CD14-positive monocyte (primary cell): ENCODE measurements at places on chromosomes 7 and 10.

DNA sequence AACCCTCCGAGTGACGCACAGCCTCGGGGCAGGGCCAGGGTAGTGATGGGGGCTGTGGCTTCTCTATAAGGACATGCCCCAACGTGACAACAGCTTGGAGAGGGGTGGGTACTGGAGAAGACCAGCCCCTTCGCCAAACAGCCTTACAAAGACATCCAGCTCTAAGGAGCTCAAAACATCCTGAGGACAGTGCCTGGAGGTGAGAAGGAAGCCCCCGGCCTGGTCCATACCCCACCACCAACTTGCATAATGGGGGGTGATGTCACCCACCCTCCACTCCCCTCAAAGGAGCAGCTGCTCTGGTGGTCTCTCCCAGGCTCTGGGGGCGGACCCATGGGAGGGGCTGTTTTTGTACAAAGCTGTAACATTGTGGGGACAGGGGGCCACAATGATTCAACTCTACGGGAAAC is 15.1 kb downstream of the PRSS2 start:
- DNase-seq = no peak

DNA sequence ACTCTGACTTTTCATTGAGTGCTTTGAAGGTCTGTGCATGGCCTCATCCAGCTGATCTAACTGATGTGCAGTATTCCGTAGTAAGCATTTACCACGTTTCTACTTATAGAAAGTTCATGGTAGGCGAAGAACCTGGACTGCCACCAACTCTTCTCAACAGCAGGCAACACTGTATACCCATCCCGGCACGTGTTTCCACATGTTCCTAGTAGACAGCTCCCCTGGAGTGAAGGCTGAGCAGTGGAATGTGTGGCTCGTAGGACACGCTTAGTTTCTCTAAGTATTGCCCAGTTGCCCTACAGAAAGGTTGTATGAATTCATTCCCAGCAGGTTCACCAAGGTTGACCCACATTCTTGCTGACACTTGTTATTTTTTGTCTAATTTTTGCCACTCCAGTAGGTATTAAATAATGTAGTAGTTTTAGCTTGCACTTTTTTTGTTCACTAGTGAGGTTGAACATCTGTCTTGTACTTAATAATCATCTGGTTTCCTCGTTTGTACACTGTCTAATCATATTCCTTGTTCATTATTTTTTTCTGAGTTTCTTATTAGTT is 15.2 kb downstream of the PROSER2 start:
- no peak for DNase-seq

DNA sequence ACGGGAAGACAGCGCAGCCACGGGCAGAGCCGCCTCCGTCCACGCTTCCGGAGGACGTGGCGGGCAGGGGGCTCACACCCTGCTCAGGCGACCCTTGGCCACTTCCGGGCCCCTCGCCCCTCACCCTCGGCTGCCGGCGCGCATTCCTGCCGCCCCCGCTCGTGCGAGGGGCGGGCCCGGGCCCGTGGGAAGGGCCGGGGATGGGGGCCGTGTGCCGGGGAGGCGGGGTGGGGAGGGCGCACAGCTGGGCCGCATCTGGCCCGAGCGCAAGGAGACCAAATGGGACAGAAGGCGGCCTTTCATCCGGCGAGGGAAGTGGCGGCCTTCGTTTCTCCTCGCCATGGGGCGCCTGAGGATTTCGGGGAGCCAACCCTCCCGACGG is 846 bp upstream of the LFNG start:
- no peak for DNase-seq

DNA sequence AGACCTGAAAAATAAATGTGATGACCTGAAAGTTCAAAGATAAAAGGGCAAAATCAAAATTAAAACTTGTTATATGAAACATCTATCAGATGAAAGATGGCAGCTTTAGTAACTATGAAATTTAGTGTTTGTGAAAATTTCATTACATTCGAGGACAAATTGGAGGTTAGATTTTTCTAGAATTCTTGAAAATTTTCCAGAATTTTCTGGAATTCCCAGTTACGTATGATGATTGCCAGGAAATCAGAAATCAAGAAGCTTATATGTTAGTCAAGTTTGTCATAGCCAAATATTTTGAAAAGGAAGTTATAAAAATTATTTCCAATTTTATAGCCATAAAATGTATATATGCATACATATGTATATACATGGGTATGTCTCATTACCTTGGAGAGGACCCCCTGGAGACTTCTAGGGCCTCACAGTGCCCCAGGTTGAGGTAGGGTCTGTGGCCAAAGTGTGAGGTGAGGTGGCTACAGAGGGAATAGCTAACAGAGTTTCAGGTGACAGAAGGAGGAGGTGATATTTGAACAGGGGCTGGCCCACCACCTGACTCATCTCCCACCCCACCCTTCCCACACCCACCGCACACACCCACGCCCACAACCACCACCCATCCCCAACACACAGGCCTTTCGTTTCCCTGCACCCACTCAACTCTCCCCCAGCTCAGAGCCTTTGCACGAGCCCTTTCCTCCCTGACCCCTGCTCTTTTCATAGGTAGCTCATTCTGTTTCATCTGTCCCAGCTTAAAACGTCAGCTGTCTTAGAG is 21.5 kb downstream of the C10orf105 start:
- DNase-seq = no peak

- peak; percentile 55 for DNase-seq
Observed at GRCh38 chr7:107579885-107580715, at the start of gene BCAP29. BCAP29 (plus strand) TSS chr7:107580246; CDS start chr7:107580773, 527 bp downstream.

DNA sequence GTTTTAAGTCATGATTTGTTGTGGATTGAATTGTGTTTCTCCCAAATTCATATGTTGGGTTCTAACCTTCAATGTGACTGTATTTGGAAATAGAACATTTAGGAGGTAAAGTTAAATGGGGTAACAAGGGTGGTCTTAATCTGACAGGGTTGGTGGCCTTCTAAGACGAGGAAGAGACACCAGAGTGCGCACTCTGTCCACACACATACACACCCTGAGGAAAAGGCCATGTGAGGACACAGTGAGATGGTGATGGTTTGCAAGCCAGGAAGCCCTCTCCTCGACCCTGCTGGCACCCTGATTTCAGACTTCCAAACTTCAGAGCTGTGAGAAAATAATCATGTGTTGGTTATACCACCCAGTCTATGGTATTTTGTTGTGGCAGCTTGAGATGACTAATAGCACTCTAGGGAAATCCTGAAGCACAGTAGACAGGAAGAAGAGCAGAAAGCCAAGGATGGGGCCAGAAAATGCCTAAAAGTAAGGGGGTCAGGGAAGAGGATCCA is 28.0 kb upstream of the SEM1 start:
- no peak for DNase-seq

DNA sequence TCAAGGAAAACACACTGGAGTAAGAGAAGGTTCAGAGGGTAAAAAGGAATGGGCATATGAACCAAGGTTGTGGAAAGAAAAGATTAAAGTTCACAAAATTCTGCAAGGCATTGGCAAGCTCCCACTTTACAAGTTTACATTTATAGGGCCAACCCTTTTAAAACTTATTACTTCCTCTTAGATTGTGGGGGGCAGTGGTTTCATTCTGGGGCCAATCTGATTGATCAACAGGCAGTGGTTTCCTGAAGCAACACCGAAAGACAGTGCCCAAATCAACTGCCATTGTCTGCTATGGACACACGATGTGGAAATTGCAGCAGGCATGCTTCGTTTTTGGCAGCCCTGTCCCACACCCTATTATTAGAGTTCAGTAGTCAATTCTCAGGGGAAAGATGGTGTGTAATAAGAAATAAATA is 154.0 kb downstream of the SGMS1 start:
- no peak for DNase-seq

- DNase-seq = no peak
Observed at GRCh38 chr10:124946945-124947344, 5.0 kb downstream of the ZRANB1 start.

DNA sequence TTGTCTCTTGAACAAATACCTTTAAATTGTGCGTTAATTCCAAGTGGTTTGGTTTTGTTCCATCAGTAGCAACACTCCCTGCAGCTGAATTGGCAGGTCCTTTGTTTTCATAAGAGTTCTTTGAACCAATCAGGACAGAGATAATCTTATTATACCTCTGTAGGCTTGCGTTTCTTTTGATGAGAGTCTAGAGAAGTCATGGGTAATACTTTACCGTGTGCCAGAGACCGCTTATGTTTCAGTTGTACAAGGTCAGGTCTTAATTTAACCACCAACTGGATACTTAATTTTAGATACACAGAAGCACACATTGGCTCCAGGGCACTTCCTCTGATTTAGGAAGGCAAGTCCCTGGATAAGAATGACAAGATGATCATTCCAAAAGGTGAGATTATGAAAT is at the start of gene ASB15:
TSS of gene ASB15 (plus strand) at position 292 of the 400 bp plus-strand sequence. CDS start 12,682 bp downstream, outside the sequence.
- no peak for DNase-seq

- DNase-seq = no peak
Observed at GRCh38 chr10:84204122-84204521, 9.8 kb downstream of the CDHR1 start.

DNA sequence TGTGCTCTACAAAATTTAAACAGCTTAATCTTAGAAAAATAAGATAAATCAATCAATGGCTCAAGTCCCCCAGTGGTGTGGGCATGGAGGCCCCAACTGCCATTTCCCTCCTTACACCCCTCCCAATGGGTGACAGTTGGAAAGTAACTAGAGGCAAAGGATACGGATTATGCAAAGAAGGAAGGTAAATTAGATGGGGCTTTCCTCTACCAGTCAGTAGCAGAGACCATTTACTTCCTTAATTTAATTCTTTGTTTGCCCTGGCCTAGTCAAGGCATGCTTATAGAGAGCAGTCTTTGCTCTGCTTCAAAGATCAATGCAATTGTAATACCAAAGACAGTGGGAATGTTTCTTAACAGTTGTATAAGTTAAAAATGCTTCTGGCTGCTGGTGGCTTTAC is 63.3 kb upstream of the PAPSS2 start:
- DNase-seq = no peak

- DNase-seq = no peak
Observed at GRCh38 chr7:29304756-29305155, 110.2 kb downstream of the CHN2 start.

DNA sequence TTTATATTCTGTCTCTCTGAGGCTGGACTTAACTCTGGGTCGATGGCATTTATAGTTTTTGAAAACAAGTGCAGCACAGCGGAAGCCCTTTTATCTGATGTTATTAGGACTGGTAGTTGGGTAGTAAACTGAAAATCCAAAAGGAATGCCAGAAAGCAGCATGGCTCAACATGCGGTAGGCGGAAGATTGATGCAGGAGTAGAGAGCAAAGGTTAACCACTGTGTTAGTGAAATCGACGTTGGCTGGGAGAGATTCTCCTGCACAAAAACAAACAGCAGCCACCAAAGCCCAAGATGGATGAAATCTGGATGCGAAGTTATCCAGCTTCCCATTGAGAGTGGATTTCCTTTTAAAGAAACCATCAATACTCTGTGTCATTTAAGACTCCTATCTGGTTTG is 54.5 kb upstream of the EMX2 start:
- DNase-seq = no peak

DNA sequence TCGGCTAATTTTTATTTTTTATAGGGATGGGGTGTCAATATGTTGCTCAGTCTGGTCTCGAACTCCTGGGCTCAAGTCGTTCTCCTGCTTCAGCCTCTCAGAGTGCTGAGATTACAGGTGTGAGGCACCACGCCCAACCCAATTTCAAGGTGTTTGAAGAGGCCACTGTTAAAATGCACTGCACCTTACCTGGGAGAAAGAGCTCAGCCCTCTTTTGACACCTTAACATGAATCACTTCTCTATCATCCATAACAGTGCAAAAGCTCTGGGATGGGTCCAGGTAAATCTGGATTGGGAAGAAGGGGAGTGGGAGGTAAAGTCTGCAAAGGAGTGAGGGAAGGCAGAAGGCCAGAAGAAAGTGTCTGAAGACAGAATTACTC is 557 bp upstream of the ZNF282 start:
- no peak for DNase-seq

DNA sequence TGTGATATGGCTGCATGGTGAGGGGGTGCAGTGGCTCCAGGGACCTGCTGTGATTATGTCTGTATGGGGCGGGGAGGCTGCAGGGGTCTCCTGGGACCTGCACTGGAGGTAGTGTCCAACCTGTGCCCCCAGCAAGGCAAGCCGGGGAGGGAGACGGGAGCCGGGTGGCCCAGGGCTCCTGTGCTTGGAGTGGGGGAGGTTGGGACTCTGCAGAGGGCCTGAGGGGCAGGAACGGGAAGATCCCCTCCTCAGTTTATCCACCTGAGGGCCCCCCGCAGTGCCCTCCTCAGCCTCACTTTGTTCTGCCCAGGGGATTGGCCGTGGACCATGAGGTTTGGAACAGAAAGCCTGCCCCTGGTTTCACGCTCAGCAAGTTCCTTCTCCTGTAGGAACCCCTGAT is 22.8 kb upstream of the PWWP2B start:
- no peak for DNase-seq

DNA sequence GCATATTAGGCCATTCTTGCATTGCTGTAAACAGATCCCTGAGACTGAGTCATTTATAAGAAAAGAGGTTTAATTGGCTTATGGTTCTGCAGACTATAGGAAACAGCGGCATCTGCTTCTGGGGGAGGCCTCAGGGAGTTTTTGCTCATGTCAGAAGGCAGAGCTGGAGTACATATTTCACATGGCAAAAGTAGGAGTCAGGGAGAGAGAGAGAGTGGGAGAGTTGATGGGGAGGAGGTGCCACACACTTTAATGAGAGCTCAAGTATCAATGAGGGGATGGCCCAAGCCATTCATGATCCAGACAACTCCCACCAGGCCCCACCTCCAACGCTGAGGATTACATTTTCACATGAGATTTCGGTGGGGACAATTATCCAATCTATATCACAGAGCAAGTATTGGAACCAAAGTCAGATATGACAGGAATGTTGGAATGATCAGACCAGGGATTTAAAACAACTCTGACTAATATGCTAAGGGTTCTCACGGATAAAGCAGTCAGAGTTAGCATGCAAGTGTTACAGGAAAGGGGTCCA is 795.3 kb upstream of the CELF2 start:
- DNase-seq = no peak

GRCh38 chr7:86313842-86314241 is 329.9 kb upstream of the GRM3 start:
- no peak for DNase-seq

GRCh38 chr7:42493436-42494198 is 256.6 kb upstream of the GLI3 start:
- DNase-seq = no peak

DNA sequence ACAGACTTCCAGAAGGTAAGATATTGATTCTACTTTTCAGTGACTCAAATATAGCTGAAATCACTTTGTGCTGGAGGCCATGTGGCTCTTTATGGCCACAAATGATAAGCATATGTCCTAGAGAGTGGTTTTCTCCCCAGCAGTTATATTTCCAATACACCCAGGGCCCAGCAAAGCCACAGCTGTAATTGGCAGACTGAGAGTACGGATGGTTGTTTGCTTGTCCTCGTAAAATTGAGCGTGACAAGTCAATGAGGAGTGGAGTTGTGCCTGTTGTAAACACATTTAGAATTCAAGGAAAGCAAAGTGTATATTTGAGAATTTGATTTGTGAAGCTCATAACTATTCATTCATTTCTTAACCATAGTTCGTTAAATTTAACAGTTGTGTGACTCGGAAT is 201.8 kb downstream of the LHFPL3 start:
- DNase-seq = no peak

DNA sequence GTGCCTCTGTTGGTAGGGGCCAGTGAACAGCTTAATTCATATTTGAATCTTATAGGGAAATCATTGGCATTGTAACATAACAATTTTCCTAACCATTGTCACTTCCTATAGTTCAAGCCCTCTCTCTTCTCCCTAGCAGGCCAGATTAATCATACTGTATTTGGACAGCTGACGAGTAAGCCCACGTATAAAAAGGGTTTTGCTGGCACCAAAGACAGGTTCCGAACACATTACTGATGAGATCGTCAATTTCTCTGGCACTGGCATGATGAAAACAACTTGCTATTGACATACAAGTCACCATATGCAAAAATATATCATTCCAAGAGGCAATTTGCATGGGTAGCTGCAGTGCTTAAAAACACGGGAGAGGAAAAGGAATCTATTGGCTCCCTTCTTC is 891.1 kb upstream of the AUTS2 start:
- DNase-seq = no peak
